ENCODE measurements at places on chromosomes 2 and 18. TPM values are rescaled to one million over a fixed set of nuclear protein-coding genes. Genes with fewer than 3 reads are reported as not detected.

- DNase-seq = peak; percentile 10
These were observed 674 bp downstream of the PTPN4 start for GRCh38 chr2:119760237-119760955.

- DNase-seq = peak; percentile 37
These were observed 1.3 kb downstream of the ZNF521 start for GRCh38 chr18:25350489-25351251.

DNA sequence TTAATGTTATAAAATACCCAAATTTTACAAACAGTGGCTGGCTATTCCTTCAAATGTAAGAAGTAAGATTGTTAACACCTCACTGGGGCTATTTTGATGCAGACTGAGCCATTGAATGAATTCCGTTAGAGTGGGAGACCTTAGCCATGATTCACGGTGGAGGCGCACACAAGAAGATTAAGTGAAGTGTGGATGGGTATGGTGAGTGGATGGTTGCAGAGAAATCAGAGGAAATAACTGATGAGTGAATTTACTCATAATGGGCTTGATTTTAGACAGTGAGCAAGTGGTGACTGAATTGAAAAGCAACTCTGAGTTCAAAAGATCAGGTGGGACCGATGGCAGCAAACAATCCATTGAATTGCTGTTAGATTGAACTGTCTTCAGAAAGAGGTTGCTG, 75.0 kb downstream of the NRP2 start:
- no peak for DNase-seq

GRCh38 chr2:227674485-227674884, 7.9 kb downstream of the SCYGR5 start:
- no peak for DNase-seq

DNA sequence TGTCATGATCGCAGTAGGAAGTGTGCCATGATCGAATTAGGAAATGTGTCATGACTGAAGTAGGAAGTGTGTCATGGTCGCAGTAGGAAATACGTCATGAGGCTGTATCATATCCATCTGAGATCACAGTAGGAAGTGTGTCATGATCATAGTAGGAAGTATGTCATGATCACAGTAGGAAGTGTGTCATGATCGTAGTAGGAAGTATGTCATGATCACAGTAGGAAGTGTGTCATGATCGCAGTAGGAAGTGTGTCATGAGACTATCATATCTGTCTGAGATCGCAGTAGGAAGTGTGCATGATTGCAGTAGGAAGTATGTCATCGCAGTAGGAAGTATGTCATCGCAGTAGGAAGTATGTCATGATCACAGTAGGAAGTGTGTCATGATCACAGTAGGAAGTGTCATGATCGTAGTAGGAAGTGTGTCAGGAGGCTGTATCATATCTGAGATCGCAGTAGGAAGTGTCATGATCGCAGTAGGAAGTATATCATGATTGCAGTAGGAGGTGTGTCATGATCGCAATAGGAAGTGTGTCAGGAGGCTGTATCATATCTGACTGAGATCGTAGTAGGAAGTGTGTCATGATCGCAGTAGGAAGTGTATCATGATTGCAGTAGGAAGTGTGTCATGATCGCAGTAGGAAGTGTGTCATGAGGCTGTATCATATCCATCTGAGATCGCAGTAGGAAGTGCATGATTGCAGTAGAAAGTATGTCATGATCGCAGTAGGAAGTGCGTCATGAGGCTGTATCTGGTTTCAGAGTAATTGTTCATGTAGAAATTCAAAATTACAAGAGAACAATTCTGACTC, 56.4 kb upstream of the NFATC1 start:
- DNase-seq = no peak

GRCh38 chr2:6992794-6993228, 75.6 kb downstream of the RNF144A start:
- DNase-seq = no peak

DNA sequence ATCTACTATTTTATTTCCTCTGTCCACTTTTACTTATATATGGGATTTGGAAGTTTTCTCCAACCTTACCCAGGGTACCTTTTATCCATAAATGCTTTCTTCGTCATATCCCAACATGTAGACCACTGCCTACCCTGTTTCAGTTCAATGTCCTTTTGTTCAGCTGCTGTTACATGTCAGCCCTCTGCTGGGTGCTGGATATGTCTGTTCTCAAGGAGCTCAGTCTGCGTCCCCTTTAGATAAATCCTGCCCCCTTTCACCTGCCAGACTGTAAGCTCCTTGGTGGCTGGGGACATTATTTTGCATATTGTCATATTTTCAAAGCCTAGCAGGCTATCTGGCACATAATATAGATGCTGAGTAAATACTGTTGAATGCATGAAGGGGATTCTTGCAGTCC, 53.2 kb downstream of the NEMP2 start:
- no peak for DNase-seq

Gene SNRNP27
- polyA plus RNA-seq = 6.6 TPM

Gene STK39
- polyA plus RNA-seq = 2.7 TPM

DNA sequence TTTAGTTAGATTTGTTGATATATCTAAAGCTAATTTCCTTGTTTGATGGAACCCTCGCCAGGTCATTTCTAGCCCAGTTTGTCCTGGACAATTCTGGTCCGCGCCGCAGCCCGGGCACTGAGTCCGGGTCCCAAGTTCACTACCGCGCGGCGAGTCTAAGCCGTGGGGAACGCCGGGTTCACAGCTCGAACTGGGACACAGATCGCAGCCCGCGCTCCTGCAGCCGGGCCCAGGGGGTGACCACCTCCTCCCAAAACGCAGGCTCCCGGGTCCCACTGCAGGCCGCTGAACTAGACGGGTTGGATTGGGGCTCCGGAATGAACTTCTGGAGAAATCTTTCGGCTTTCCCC, 681 bp downstream of the ACADL start:
- DNase-seq = no peak

Gene SULT1C4
- not detected for polyA plus RNA-seq

Gene DSG1
- not detected for polyA plus RNA-seq

Gene CIB4
- polyA plus RNA-seq = not detected

GRCh38 chr2:230666446-230666845, 46.2 kb upstream of the CAB39 start:
- no peak for DNase-seq

- peak; percentile 79 for DNase-seq
These were observed 34.1 kb upstream of the NXPH2 start for GRCh38 chr2:138814123-138814898.

- no peak for DNase-seq
These were observed 2.8 kb downstream of the C1D start for GRCh38 chr2:68059784-68060525.

- DNase-seq = no peak
These were observed 61.8 kb upstream of the TXNDC2 start for GRCh38 chr18:9823805-9824473.

- DNase-seq = no peak
These were observed 12.2 kb downstream of the SCN2A start for GRCh38 chr2:165251366-165251765.

GRCh38 chr18:41845563-41845962, 109.5 kb upstream of the PIK3C3 start:
- no peak for DNase-seq

DNA sequence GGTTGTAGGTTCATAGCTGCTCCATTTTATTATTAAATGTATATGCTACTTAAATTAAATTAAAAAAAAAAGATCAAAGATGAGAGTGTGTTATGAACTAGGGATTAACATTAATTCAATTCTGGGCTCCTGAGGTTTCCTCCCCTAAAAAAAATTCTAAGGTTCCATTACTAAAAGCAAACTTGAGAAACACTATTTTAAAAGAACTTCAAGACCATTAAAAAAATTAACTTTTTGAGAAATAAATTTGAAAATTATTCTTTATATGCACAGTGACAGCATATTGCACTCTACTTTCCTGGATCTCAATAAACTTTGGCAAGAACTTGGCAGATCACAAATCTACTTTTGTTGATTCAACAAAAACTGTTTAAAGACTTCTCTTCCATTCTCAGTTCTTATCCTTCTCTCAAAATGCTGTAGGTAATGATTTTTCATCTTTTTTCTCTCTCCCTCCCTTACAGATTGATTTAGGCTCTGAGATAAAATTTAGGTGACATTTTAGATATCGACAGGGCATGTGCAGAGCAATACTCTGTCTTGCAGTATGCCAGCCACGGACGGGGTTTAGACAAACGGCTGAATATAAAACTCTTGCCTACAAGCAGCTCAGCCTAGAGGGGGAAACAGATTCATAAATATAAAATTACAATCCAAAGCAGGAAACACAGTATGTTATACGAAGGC, 592 bp upstream of the MARS2 start:
- no peak for DNase-seq

All from CD14-positive monocyte (primary cell).